AG10803 (cell line): ENCODE measurements at places on chromosomes 2 and 18.

- no peak for DNase-seq
These were observed 195.7 kb upstream of the FANCL start for GRCh38 chr2:58436872-58437271.

DNA sequence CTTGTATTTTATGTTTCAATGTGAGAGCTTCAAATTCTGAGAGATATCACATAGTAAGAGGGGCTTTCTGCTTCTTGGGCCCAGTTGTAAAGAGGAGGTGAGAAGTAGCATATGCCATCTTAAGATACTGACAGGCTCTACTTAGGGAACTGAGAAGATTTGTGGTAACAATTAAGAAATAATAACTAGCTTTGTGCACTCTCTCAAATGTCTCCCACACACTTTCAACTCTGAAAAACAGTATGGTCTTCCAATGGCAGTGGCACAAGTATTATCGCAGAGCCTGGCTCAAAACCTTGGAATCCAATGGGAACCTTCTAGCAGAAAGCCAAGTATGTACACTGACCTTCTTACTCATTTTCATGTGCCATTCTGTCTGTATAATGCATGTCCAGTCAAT, 80.3 kb upstream of the FAM237A start:
- DNase-seq: no peak

DNA sequence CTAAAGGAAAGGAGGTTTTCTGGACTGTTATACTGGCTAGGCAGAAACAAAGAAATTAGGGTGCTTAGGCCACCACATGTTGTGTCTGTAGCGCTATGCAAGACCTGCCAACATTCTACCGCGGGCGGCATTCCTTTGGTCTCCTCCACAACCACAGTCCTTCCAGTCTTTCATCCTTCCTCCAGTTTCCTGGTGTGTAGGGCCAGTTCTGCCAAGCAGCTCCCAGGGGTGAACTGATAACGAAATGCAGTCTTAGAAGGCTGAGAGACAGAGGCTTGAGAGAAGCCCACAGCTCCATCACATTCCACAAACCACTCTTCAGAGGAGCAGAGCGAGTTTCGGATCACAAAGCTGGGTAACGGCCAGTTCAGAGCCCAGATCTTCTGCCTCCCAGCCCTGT, 19.5 kb upstream of the CXXC1 start:
- peak; percentile 58 for DNase-seq

DNA sequence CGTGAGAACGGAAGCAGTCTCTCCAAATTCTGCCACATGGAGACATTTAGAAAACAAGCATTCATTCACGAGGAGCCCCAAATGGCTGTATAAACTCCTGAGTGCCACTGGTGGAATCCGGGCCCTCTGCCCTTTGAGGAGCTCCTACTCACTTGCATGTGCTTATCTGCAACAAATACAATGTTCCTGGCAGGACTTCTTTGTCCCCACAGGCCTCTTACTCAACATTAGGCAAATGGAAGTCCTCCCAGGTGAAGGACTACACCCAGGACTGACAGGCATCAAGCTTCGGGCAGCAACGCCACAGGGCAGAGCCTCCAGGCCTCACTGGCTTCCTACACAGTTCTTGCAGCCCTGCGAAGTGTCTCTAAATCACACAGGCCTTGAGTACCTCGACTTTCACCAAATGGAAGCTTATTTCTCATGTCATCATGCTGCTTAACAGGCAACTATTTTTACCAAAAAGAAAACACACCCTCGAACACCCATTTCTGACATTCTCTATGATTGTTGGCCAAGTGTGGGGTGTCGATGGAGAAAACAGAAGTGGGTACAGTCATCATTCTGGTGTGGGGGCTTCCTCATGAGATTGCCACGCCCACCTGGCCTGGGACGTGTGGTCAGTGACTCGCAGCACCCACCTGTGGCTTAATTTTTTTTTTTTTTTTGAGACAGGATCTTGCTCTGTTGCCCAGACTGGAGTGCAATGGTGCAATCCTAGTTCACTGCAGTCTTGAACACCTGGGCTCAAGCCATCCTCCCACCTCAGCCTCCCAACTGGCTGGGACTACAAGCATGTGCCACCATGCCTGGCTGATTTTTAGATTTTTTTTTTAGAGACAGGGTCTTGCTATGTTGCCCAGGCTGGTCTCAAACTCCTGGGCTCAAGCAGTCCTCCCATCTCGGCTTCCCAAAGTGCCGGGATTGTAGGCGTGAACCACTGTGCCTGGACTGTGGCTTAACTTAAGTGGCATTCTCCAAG, 186.8 kb upstream of the GLI2 start:
- no peak for DNase-seq

DNA sequence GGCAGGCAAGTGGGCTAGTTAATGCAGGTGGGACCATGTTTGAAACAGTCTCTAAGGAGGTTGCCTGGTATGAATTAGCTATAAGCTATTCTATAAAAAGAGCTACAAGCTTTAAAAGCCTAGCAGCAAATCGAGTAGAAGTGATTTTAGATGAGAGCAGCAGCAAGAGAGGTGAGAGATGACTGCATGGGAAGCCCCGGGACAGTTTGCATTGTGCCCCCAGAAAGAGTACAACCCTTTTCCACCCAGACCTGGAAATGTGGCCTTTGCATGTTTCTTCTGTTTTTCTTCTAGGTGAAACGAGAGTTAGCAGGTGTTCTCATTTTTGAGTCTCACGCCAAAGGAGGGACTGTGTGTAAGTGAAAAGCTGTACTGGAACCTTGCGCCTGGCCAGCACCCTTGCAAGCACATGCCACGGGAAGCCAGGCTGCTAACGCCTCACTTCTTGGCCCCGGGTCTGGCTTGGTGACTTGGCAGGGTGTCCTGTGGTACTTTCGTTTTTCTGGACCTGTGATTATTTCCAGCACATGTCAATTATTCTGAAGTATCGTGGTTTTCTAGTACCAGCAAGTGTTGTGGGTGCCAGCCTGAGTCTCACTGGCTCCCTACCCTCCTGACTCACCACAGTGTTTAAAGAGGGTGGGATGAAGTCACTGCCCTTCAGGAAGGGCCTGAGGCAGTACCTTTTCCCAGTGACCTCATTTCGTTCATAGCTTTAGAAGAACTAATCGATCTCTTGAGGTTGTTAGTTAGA, 90.3 kb upstream of the MAP3K20 start:
- DNase-seq: no peak

DNA sequence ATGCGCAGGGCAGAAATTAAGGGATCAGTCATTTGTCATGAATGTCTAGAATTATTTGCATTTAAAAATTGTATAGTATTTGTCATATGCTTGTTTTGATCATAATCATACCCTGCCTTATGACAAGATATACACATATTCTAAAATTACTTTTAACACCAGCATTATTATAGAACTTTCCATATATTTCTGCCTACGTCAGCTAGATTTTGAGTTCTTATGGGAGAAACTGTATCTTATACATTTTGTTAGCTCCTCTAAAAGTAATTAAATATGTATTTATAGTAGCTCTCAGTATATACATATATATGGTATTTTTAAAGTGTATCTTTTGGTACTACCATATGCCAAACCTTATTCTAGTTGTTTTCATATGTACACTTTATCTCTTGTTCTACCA, 441.9 kb downstream of the CPS1 start:
- no peak for DNase-seq

DNA sequence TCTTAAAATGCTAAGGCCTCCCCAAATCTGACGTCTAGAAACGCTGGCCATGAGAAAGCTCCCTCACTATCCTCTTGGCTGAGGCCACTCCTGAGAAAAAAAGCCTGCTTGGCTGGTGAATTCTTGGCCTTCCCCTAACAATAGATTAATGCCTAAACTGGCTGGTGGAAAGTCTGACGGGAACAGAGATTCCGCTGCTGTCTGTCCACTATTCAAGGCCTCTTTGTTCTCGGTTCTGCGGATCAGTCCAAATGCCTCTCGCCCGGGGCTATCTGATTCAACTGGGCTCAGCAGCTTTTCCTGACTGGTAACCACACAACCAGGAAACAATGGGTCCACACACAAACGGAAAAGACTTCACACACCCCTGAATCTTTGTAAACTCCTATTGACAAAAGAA, 27.2 kb downstream of the PXDN start:
- DNase-seq: no peak

- DNase-seq: no peak
These were observed 16.6 kb upstream of the PSME4 start for GRCh38 chr2:53987336-53987921.
